ENCODE measurements at places on chromosomes 7 and 10.

GRCh38 chr10:75653761-75654160, 222.3 kb downstream of the LRMDA start:
- no peak for DNase-seq

GRCh38 chr10:131635564-131636015, 265.2 kb upstream of the PPP2R2D start:
- DNase-seq = no peak

- no peak for DNase-seq
These were observed 31.1 kb downstream of the PYROXD2 start for GRCh38 chr10:98383869-98384268.

- DNase-seq = no peak
These were observed 200.3 kb downstream of the LSM5 start for GRCh38 chr7:32289651-32290414.

- no peak for DNase-seq
These were observed 2.0 kb downstream of the STK32C start for GRCh38 chr10:132305654-132306342.

DNA sequence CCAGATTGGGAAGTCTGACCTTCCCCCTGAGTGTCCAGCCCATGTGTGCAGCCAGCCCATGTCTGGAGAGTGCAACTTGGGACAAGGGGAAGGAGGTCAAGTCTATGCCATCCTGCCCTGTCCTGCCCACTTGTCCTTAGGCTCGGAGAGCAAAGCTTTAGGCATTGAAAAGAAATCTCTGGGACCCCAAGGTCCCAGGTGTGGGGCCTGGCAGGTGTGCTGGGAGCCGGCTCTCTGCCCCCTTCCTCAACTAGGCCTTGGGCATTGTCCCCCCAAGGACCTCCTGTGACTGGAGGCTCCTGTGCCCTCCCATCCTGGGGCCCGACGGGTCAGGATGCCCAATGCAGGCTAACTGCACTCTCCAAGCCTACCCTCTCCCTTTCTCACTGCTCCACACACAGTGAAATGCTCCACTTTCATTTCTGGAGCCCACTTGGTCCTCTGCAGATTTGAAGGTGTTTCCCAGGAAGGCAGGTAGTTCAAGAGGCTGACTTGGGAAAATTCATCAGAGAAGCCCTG, 124.7 kb downstream of the PTPN20 start:
- DNase-seq = peak; percentile 4

DNA sequence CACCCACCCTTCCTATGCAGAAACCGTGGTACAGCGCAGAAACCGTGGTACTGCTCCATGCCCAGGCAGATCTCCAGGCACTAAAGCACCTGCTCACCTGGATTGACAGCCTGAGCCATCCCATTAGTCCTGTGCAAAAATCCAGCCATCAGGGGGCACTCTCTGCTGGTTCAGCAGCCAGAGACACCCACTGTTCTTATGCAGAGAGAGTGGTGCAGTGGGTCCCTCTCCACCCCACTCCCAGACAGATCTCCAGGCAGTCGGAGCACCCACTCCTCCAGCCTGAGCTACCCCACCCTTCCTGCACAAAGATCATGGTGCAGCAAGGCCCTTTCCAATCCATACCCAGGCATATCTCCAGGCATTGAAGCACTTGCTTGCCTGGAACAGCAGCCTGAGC, 219.8 kb downstream of the CTNNA3 start:
- no peak for DNase-seq

DNA sequence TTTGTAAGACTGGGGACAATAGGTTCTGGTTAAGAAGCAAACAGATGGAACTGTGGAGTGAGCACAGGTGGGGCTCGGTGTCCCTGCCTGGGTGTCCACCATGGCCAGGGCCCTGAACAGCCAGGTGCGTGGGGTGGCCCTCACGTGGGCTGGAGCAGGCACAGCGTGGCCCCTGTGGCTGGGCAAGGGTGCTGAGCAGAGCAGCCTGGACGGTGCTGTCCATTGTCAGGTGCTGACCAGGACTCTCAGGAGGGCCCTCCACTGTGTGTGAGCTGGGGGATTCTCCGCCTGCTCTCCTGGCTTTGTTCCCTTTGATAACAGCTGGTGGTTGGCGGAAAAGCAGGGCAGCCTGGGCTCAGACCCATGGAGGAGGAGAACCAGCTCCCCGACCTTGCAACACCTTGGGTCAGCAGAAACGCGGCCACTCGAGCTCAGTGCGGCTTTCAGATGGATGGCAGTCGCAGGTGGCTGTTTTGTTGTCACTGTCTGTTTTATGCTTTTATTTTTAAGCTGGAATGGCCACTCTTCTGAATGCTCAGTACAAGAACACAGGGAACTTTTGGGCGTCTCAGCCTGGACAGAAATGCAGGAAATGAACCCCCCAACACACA, 273.9 kb upstream of the ADARB2 start:
- no peak for DNase-seq

- no peak for DNase-seq
These were observed 135.7 kb downstream of the INHBA start for GRCh38 chr7:41567031-41567730.

DNA sequence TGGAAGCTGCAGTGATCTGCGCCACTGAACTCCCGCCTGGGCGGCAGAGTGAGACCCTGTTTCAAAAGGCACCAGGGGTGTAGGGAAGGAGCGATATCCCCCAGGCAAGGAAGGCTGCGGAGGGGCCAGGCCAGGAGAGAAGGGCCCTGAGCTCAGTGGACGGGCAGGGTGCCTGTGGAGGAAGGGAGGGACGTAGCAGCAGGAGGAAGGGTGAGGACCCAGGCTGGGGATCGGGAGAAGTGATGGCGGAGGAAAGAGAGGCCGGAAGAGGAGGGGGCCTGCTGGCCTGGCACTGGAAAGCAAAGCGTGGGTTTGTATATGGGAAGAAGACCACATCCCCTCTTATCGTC, 45.6 kb downstream of the ALOX5 start:
- DNase-seq = no peak

DNA sequence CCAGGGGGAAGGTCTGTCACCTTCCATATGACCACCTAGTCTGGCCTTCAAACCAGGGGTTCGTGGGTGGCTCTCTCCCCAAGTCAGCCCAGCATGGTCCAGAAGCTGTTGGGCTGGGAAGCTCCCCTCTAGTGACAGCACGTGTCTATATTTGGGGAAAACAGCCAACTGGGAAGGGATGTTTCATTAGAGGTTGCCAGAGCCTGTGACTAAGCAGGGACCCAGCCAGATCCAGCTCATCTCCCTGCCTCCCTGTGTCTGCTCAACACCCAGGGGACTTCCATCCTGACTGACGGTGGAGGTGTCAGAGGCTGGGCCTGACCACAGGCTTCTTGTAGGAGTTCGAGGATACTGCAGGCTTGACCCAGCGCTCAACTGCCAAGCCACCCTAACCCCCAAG, 10.5 kb downstream of the STYXL1 start:
- DNase-seq = no peak

- no peak for DNase-seq
These were observed 346.5 kb upstream of the CACNA2D1 start for GRCh38 chr7:82789883-82790609.
